ENCODE measurements at places on chromosomes 3 and 15.
A peak's percentile ranks its signal among the peaks of the same experiment; 100 is the strongest.

GRCh38 chr15:38559636-38560307, 4.8 kb downstream of the RASGRP1 start:
- no peak for DNase-seq

DNA sequence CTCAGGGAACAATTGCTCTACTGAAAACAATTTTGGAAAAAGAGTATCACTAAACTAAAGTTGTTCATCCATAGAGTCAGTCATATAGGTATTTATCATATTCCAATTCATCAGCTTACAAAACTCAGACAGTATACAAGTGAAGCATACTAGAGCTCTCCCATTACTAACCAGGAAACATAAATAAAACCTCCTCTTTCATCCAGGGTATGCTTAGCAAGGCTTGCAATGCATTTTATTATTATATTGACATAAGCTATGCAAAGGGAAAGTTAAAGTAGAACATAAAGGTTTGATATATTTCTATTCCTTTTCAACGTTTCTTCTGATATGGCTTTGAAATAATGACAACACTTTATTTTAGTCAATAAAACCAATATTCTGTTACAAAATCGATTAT, 106.7 kb downstream of the GOLIM4 start:
- no peak for DNase-seq

DNA sequence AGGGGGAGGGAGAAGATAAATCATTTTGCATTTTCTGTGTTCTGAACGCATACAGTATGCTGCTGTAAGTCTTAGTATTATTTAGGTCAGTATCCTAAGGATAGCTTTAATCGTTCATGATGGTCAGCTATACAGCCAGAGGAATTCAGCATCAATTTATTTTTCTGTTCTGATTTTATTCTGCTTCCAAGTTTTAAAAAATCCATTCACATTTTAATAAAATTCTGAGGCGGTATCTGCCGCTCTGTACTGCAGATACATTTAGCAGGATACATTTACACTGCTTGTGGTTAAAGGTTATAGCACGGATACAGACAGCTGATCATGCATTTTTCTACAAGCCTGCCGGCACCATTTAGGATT, 17.8 kb downstream of the ZBTB38 start:
- no peak for DNase-seq

DNA sequence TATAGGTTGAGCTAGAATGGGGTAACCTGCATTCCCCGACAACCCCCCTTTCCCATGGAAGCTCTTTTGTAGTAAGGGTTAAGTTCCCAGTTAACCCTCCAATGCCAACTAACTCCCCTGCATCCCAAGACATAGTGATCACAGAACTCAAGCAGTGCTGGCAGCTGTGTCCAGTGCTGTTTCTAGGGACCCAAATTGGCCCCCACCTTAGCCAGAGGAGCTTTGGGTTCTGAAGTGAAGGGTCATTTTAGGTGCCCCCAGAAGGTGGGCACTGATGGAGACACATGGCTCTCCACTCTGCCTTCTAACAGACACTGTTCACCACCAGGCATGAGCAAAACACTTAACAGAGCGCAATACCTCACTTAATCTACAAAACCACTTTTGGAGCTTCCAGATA, 7.1 kb downstream of the FBXL22 start:
- no peak for DNase-seq

GRCh38 chr3:64490180-64490724, 197.5 kb downstream of the ADAMTS9 start:
- no peak for DNase-seq

- DNase-seq: no peak
Observed at GRCh38 chr3:66200786-66201185, 20.0 kb upstream of the SLC25A26 start.

GRCh38 chr15:69107025-69107620, 53.3 kb upstream of the GLCE start:
- DNase-seq: no peak

GRCh38 chr3:195774917-195775316, 36.8 kb downstream of the MUC4 start:
- DNase-seq: peak; percentile 48

DNA sequence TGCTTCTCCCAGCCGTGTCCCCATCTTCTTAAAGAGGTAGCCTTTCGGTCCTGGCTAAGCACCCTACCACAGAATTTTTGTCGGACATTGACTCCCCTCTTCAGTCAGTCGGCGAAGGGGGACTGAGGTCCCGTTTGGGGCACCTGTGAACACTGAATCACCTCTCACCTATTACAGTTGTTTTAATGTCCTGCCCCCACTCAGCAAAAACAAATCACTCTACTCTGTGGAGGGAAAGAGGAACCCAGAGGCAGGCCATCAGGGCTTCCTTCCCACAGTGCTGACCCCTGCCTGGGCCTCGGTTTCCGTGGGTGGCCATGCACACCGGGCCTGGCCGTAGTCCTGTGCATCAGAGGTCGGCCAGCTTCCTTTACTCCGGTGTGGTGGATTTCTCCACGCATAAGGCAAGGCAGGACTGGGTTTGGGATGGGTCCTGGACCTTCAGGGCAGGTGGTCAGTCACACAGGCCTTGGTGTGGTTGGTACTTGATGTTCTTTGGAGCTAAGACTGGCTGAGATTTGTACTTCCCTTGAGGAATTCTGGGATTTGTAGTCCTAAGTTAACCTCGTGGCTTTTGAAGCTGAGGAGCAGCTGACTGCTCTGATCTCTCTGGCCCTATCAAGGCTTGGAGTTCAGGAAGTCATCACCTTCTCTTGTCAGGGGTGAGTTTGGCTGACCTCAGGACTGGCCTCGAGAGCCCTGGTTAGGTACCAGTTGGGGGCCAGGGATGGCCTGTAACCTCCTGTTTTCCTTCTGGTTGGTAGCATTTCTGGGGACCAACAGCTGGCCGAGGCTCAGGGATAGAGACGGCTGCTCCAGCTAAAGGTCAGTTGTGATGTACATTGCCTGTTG, 627 bp upstream of the FAM131A start:
- DNase-seq: peak; percentile 71

GRCh38 chr3:31839144-31839917, 141.7 kb downstream of the OSBPL10 start:
- DNase-seq: peak; percentile 25

- DNase-seq: no peak
Observed at GRCh38 chr3:72756900-72757299, 91.3 kb downstream of the SHQ1 start.

DNA sequence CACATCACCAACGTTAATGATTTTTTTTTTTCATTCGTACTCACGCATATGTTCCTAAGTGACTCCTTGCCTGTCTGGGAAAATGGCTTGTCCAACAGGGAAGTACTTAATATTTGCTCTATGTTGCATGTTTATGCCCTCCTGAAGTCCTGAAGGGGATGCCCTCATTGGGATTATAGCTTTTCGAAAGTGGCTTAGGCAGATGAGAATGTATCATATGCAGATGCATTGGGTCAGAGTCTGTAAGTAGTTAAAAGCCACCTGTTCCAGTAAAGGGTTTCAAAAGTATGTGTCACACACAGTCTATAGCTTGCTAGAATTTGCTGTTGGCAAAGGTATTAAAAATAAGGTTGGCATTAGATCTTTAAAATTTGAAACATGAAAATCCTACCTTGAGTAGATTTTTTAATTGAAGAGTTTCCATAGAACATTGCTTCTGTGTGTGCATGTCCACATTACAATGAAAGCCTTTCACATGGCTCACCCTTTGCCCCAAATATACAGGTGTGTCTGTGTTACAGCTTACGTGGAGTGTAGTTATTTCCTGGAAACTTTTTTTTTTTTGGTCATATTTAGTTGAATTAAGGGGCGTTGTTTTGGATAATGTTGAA, 2.1 kb downstream of the ABHD17C start:
- no peak for DNase-seq

- DNase-seq: no peak
Observed at GRCh38 chr3:150623945-150624344, 20.8 kb downstream of the SELENOT start.

DNA sequence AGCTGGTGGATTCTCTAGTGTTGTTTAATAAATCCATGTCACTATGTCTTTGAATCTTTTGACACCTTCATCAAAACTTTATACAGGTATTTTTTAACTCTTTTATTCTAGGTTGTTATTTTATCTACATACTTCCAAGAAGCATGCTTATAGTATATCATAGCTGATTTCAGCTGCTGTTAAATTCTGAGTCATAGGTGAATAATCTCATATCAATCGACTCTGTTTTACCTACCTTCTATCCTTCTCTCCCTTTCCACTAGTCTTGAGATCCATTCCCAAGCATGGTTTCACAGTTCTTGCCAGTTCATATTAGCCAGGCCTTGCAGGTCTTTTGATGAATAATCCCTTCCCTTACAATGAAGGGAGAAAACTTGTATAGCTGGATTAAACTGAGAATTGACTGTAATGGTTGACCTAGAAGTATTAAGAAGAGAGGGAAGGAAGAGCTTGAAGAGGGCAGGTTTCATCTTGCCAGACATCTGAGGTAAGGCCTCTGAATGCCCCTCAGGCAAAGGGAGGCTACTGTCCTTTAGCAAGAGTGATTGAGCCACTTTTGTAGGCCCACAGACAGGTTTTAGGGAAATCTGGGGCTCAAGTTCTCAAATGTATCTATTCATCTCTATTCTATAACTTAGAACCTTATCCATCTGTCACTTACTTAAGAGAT, 146.4 kb downstream of the EPHA6 start:
- DNase-seq: no peak

DNA sequence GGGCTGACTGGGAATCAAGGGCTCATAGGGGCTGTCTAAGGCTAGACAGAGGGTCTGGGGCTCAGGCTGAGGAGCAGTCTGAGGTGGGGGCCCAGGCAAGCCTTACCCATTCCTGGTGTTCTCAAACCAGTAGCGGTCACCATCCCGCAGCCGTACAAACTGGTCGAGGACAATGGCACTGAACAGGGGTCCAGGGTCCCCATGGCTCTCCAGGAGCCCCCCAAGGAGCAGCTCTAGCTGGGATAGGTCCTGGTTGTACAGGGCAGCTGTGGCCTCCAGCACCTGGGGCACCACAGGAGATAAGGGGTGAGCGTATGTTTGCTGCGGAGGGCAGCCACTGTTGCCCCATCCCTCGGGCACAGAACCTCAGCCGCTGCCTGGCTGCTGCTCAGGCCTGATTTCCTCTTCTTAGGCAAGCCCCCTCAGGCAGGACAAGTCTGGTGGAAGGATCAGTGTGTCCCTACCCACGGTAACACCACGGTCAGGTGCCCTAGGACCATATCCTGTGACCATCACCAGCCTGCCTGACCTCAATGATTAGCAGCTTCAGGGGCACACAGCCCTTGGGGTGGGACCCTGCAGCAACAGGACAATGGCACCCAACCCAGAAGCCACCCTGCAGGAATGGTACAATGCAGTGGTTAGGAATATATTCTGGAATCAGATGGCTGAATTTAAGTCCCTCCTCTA, 5.9 kb downstream of the DUOX2 start:
- no peak for DNase-seq

DNA sequence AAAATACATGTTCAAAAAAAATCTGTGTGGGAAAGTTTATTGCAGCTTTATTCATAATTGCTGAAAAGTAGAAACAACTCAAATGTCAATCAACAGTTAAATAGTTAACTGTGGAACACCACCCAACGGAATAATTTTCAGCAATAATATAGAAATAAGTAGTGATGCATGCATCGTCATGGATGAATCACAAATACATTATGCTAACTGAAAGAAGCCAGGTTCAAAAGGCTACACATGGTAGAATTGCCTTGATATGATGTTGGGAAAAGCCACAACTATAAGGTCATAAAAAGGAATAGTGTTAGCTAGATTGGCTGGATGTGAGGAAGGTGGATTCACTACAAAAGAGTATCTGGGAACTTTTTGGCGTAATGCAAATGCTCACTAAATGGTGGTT, 82.0 kb downstream of the GMNC start:
- no peak for DNase-seq

GRCh38 chr3:21435871-21436270, 315.1 kb downstream of the ZNF385D start:
- peak; percentile 99 for DNase-seq

DNA sequence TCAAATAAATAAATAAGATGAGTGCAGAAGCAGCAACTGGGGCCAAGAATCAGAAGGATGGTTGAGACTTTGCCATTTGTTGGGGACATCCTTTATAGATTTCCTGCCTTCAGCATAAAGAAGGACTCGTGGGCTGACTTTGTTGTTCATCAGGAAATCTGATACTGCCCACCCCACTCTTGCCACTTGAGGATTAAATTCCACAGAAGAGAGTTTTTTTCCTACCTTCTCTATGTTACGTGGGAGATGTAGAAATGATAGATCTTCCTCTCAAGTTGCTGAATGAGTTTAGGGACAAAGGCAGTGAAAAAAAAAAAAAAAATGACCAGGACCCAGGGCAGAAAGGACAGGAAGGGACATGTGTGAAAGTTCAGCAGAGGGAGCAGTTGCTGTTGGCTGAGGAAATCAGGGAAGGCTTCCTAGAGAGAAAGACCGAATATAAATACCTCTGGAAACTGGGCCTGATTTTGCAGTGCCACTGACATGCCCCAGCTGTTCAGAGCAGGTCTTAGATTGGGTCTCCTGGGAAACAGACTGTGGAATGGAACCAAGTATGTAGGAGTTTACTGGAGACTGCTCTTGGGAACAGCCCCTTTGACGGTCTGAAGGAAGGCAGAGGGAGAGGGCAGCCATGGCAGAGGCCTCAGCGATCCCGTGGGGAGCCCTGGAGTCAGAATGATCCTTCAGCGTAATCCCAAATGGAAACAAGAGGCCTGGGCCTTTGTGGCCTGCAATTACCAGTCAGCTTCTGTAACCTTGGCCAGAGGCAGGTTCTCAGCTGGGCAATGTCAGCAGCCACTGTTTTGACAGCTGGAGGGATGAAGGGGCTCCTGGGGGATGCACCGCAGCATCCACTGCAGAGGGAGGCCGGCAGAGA, 50.9 kb downstream of the C3orf20 start:
- peak; percentile 94 for DNase-seq

DNA sequence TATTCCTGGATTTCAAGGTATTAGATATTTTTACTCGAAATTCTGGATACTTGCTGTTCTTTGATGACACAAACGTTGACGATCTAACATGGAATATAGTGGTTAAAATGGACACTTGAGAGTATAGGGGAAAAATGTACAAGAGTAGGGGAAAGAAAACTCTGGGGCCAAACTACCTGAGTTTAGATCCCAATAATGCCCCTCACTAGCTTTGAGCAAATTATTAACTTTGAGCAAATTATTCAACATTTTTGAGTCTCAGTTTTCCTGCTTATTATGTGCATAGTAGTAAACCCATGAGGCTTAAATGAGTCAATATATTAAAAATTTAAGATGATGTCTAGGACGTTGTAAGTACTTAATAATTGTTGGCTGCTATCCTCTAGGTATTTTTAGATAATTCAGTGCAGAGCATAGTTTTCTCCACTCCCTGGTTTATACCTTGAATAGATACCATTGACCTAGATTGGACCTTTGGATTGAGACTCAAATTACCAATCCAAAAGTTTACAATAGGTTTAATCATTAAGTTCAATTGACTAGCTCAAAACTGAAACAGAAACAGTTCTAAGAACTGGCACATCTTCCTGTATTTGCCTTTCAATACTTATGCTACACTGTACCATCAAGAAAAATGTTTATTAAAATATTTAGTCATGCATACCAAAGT, 4.5 kb downstream of the ADGRG7 start:
- DNase-seq: no peak

GRCh38 chr15:59420986-59421618, 16.9 kb upstream of the FAM81A start:
- peak; percentile 75 for DNase-seq

- DNase-seq: no peak
Observed at GRCh38 chr3:110932567-110932966, 139.0 kb upstream of the NECTIN3 start.

GRCh38 chr3:127226946-127227842, 34.3 kb downstream of the PRR23E start:
- no peak for DNase-seq

- DNase-seq: peak; percentile 80
Observed at GRCh38 chr15:81334768-81335435, 11.0 kb upstream of the STARD5 start.
